Right atrium auricular region (tissue), 2 donors: ENCODE measurements at places on chromosomes 3 and 15. TPM values are rescaled to one million over a fixed set of nuclear protein-coding genes. Genes with fewer than 3 reads are reported as not detected.

The MDFIC2 gene
- total RNA-seq = not detected

The TF gene
- 4.1 TPM for total RNA-seq

The ISL2 gene
- total RNA-seq = not detected

The NOX5 gene
- 0.19 TPM for total RNA-seq

The FAM227B gene
- total RNA-seq = 14.4 TPM

The SLC22A14 gene
- total RNA-seq = not detected

The CTXND1 gene
- 0.22 TPM for total RNA-seq

The ALPK3 gene
- 99.0 TPM for total RNA-seq

The TM6SF1 gene
- total RNA-seq = 7.3 TPM

The GHSR gene
- not detected for total RNA-seq

The GPR176 gene
- total RNA-seq = 4.3 TPM

The RPP14 gene
- 10.0 TPM for total RNA-seq

The GOLGA6D gene
- not detected for total RNA-seq

The STRIT1 gene
- total RNA-seq = not detected

GRCh38 chr3:59142556-59142955, 92.7 kb upstream of the CFAP20DC start:
- DNase-seq = no peak

DNA sequence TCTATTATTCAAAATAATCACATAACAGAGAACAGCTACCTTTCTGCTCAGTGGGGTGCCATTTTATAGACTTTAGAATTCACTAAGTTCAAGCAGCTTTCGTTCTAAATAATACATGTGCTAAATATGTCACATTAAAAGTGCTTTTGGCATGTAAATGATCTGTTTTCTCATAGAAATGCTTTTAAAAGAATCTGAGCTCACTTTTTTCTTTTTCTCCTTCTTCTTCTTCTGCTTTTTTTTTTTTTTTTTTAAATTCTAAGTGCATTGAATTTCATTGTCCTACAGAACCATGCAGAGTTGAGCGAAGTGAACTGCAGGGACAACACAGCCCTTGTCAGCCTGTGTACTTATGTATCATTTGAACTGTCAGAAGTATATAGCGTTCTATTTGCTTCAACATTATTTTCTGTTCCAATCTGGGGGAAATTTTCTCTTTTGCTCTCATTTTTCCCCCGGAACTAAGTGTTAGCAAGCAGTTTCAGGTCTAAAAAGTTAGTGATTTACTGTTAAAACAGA, 193.8 kb upstream of the TMCO5A start:
- DNase-seq = no peak

- DNase-seq = no peak
Observed at GRCh38 chr3:185825639-185826481, 1.0 kb upstream of the IGF2BP2 start.

DNA sequence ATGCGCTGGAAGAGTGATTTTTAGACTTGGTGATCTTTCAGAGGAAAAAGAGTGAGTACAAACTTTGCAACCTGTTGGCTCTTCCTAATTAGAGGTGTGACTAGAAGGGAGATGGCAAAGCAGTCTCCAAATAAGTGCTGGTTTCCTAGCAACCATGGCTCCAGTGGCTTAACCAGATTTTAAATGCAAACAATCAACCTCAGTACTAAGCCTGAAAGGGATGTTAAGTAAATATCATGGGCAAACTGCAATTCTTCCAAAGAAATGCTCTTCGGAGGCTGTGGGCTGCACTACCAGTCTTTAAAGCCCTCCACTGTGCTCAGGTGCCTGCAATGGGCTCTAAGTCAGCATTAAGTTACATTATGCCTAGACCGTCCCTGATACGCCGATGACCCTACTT, 678.1 kb upstream of the CCDC54 start:
- DNase-seq = no peak

DNA sequence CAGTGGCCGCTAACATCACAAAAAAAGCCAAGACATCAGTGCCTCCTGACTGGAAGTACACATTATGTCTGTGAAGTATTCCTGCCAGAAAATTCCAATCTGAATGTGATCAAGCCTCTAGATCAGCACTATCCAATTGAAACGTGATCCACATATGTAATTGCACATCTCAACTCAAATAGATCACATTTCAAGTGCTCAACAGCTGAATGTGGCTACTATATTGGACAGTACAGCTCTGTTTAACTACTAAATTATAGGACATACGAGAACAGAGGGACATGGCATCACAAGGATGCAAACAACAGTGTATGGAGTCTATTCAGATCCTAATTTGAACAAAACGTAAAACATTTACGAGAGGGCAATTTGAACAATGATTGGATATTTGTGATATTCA, 542 bp upstream of the UBAP1L start:
- DNase-seq = no peak

DNA sequence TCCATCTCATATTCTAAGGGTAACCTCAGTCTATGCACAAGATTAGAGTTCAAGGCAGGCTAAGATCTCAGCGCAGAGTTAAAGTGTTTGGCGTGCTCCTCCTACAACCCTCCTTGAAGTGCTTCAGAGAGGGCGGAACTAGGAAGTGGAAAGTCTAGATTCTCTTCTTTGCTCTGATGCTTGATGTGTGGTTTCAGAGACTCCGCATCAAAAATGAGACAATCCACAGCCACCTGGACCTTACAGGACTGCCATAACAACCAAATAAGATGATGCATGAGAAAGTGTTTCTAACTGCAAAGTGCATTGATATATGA, 161.3 kb upstream of the ATP11B start:
- no peak for DNase-seq

GRCh38 chr3:31924610-31925270, 56.3 kb downstream of the OSBPL10 start:
- DNase-seq = no peak

DNA sequence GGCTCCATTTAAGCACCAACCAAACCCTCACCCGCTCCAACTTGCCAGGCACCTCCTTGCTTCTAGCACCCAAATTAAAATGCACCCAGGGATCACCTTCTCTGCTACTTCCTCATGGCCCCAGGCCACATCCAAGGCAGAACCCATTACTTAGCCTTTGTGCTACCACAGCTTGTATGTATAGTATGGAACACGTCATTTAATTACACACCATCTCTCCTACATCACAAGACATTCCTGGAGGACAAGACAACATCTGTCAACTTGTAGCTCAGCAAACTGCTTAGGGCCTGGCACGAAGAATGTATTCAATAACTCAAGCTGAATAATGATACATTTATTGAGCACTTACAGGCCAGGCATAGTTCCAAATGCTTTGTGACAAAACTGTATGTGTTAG, 23.3 kb downstream of the ZDHHC3 start:
- DNase-seq = no peak

GRCh38 chr3:85877631-85878030, 918.8 kb downstream of the CADM2 start:
- DNase-seq = no peak

GRCh38 chr15:52805351-52806283, 15.5 kb upstream of the ONECUT1 start:
- DNase-seq = no peak

DNA sequence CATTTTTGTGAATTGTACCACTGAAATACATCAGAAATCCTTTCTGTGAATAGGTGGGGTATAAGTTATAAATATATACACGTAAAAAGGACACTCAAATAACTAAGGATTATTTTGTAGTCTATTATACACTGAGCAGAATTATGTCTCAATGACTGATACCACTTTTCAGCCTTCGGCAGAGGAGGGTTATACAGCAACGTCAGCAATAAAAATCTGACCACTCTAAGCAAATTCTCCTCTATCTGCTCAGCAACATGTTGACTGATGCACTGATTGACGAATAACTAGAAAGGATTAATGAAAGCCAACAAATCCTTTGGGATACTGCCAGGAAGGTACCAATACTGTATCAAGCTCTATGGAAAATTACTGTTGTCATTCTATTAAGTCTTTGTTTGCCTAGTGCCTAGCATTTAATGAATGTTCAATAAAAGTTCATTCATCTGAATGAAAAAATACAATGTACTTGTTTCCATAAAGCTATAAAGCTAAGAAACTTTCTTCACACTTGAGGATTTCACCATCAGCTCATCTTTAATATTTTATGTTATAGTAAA, 5.2 kb downstream of the ARPP19 start:
- DNase-seq = no peak

GRCh38 chr3:50347187-50347813, 1.8 kb upstream of the ZMYND10 start:
- DNase-seq = peak; percentile 72

- peak; percentile 67 for DNase-seq
Observed at GRCh38 chr3:55000546-55000945, 72.7 kb upstream of the LRTM1 start.

GRCh38 chr3:135107043-135107442, 312.0 kb downstream of the EPHB1 start:
- DNase-seq = no peak

- DNase-seq = no peak
Observed at GRCh38 chr15:68495221-68495950, 63.4 kb upstream of the ITGA11 start.

GRCh38 chr3:52313188-52313773, 2.8 kb upstream of the DNAH1 start:
- no peak for DNase-seq

- no peak for DNase-seq
Observed at GRCh38 chr3:74603292-74603691, 11.2 kb downstream of the CNTN3 start.

- DNase-seq = no peak
Observed at GRCh38 chr3:138803006-138803653, 31.6 kb downstream of the PIK3CB start.

- no peak for DNase-seq
Observed at GRCh38 chr3:98518816-98519215, 3.9 kb downstream of the CLDND1 start.

GRCh38 chr15:93209690-93210445, 120.9 kb upstream of the RGMA start:
- no peak for DNase-seq

GRCh38 chr3:184647405-184647936, 64.4 kb downstream of the MAGEF1 start:
- DNase-seq = no peak

DNA sequence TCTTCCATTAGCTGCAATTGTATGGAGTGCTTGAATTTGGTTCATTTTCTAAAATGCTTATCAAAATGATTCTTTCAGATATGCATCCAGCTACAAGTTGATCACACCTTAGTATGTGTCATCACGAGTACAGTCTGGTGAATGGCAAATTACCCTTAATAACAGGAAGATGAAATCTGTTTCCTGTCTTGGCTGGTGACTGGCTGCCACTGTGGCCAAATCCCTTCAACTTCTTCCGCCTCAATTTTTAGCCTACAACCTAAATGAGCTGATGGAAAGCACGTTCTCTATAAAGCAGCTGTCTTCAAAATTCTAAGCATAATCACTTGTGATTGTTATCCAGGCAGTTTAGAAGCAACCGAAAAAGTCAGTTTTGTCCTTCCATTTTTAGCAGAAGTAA, 387.1 kb upstream of the NECTIN3 start:
- DNase-seq = no peak

- no peak for DNase-seq
Observed at GRCh38 chr3:100533176-100533575, 40.8 kb downstream of the TMEM45A start.

DNA sequence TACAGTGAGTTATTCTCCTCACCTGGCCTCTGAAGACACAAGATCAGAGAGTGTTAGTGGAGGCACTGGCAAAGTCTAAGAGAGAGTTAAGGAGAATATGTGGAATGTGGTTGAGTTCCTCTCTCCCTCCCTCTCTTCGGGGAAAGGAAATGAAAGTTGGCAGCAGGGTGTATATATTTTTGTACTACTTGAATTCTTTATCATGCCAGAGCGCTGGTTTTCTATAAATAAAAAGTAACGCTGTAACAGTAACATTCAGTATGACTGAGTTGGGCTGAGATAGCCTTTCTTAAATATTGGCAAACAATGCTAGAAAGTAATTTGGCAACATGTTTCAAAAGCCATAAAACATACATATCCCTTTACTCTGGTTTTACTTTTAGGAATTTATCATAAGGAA, 77.5 kb upstream of the TNFAIP8L3 start:
- DNase-seq = no peak

DNA sequence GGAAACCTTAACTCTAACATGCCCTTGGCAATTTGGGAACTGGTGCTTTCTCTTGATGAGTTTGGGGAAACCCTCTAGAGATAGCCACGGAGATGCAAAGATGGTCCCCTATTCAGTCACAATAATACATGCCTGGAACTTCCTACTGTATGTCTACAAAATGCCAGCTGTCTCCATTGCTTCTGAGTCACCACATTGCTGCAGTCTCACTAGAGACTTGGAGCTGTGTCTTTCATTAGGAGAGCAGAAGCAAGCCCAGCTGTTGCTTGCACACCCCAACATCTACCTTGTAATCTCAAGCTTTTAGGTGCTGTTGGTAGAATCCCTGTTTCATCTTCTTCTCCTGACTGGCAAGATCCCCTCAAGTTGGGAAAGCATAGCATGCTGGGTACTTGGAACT, 261.0 kb downstream of the ADAMTSL3 start:
- DNase-seq = no peak

DNA sequence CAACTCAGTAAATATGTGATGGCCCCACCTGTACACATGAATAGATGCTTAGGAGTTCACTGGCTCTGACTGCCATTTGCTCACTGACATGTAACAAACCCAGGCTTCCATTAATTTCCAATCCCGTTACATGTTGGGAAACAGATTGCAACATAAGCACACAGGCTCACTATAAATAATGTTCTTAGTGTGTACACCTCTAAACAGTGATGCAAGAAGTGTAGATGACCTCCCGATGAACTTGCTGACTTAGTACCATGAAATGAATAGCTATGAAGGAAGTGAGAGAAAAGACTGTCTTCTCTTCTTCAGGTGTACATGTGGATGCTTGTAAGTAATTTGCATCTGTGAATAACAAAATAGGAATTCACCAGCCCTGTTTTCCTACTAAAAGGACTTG, 21.4 kb upstream of the FSIP1 start:
- no peak for DNase-seq

DNA sequence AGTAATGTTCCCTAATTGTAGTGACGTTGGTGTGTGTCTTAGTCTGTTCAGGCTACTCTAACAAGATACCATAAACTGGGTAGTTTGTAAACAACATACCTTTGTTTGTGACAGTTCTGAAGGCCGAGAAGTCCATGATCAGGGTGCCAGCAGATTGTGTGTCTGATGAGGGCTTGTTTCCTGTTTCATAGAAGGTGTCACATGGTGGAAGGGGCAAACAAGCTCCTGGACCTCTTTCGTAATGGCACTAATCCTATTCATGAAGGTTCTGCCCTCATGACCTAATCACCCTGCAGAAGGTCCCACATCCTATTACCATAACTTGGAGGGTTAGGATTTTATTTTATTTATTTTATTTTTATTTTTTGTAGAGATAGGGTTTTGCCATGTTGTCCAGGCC, 11.1 kb downstream of the ATXN7 start:
- DNase-seq = no peak
